ENCODE measurements at places on chromosomes 2 and 18.
A peak's percentile ranks its signal among the peaks of the same experiment; 100 is the strongest.

DNA sequence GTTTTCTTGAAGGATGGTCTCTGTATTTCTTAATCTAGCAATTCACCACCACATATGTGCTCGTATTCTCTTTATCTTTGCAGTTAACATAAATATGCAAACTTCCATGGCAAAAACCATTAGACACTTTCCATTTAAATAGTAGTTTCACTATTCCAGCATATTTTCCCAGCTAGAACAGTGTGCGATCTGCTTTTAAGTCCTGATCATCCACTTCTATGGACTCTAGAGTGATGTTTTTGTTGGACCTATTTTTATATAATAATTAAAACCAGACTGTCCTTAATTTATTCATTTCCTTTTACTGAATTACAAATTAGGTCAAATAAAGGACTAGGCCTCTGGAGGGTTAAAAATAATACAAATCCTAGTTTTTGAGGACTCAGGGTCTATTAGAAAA lies 418.4 kb upstream of the TRIB2 start:
- no peak for DNase-seq

GRCh38 chr2:102615620-102616436 lies 3.5 kb upstream of the SLC9A2 start:
- peak; percentile 10 for DNase-seq

GRCh38 chr18:59916746-59917145 lies 16.9 kb downstream of the PMAIP1 start:
- no peak for DNase-seq

DNA sequence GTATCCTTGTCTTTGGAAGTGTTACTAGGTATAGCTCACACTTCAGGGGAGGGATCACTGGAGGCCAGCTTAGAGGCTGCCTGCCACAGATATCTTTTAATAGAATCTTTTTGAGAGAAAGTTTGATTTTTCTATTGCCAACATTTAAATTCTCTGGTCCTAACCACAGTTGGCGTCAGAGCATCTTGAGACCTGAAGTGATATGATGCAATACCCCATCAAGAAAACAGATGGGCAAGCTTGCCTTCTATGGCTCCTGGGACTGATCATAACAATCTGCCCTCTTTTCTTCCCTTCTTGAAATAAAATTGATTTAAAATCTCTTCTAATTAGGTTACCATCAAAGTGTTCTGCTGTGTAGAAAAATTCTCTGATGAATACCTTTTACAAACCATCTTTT lies 105.5 kb upstream of the ACKR3 start:
- DNase-seq, result no peak

DNA sequence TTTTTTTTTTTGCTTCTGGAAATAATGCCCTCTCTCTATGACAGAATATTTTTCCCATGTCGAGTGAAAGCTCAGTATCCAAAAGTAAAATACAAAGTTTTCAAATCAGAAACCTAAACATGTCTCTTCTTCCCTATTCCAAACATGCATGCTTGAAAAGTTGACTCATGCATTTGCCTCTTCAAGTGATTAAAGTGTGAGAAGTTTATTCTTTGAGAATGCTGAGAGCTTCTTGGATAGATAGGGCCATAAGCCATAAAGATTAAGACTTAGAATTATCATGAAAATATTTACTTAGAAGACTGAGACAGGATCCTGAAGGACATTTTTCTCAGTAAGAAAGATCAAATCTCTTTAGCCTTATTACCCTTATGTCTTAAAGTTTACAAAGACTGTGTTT lies 98.6 kb upstream of the EPB41L5 start:
- DNase-seq, result no peak

- DNase-seq, result no peak
Measured at GRCh38 chr2:69154106-69154505, 141.1 kb downstream of the ANTXR1 start.
